Esophagus (tissue), 2 donors: ENCODE measurements at places on chromosomes 7 and 10. TPM values are rescaled to one million over a fixed set of nuclear protein-coding genes. Genes with fewer than 3 reads are reported as not detected.

Gene NUPR2
- 0.67 TPM for polyA plus RNA-seq

Gene SEMA4G
- polyA plus RNA-seq, result 1.9 TPM

Gene PMS2
- polyA plus RNA-seq, result 5.6 TPM

Gene GPR146
- 4.5 TPM for polyA plus RNA-seq

Gene GDF2
- not detected for polyA plus RNA-seq

Gene FGL2
- polyA plus RNA-seq, result 4.5 TPM

Gene MYPN
- polyA plus RNA-seq, result 0.01 TPM

Gene CFAP70
- polyA plus RNA-seq, result 1.2 TPM

Gene TAS2R40
- not detected for polyA plus RNA-seq

Gene RSU1
- 44.6 TPM for polyA plus RNA-seq

Gene BLNK
- polyA plus RNA-seq, result 51.1 TPM

Gene WEE2
- not detected for polyA plus RNA-seq

Gene SPDYE2
- 0.05 TPM for polyA plus RNA-seq

Gene SMKR1
- 0.63 TPM for polyA plus RNA-seq

Gene TSPAN12
- 3.0 TPM for polyA plus RNA-seq

Gene CPEB3
- polyA plus RNA-seq, result 2.3 TPM

Gene CH25H
- polyA plus RNA-seq, result 2.8 TPM
